Activated naive CD4-positive, alpha-beta T cell (primary cell): ENCODE measurements at places on chromosomes 5 and 9.

DNA sequence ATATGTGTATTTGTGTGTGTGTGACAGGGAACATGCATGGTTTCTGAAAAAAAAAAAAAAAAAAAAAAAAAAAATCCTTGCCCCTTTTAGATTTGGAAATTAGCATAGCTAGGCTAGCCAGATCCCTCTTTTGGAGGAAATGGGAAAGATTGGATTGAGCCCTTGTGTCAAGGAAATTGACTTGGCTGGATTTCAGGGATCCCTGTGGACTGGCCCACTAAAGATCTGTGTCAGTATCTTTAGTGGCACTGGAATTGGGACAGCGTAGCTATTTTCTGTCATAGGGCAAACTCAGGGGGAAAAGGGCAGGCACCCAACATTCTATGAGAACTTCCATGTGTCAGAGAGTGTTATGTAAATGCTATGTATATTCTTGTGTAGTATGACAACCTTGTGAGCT is 35.4 kb downstream of the SH3GL2 start:
- DNase-seq = no peak

- no peak for DNase-seq
Measured at GRCh38 chr9:109935406-109936087, 155.5 kb downstream of the PALM2AKAP2 start.

DNA sequence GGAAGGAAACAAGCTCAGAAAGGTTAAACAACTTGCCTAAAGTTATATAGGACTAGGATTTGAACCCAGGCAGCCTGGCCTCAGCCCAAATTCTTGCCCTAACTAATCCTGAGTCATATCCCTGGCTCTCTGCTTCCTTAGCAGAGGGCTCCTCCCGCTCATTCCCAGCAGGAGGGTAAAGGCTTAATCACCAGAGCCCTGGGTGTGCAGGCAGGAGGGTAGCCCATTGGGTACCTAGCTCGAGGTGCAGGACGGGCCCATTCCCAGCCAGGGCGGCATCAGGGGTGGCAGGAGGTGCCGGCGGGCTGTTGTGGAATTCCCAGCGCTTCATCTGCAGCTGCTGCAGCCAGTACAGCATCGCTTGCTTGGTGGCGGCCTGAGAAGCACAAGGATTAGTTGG is 3.9 kb downstream of the TBC1D2 start:
- no peak for DNase-seq

- no peak for DNase-seq
Measured at GRCh38 chr9:107046692-107047091, 183.7 kb downstream of the ZNF462 start.

GRCh38 chr9:89891591-89892304 is 286.9 kb downstream of the GADD45G start:
- DNase-seq = no peak

DNA sequence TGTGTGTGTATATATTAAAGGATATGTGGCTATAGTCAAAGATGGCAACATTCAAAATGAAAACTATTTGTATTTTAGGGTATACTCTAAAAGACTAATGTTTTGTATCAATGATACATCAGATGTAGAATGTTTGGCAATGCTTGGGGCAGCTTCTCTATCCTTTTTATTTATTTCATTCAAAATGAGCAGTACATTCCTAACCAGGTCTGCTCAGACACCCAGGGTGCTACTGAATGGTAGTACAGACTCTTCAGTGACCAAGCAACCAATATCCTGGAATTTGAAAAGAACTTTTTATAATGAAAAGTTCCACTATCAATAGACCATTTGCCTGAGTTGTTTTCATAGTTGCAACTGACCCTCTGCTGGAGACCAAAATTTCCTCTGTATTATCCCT is 23.9 kb downstream of the MEGF9 start:
- no peak for DNase-seq

- no peak for DNase-seq
Measured at GRCh38 chr5:32195265-32195664, 21.1 kb upstream of the GOLPH3 start.

- no peak for DNase-seq
Measured at GRCh38 chr5:62001640-62002039, 304.4 kb upstream of the KIF2A start.
